ENCODE measurements at places on chromosomes 3 and 15.

- no peak for DNase-seq
Measured at GRCh38 chr3:194257151-194257621, 93.9 kb downstream of the CPN2 start.

GRCh38 chr3:42855547-42856380, 19.9 kb downstream of the CYP8B1 start:
- no peak for DNase-seq

DNA sequence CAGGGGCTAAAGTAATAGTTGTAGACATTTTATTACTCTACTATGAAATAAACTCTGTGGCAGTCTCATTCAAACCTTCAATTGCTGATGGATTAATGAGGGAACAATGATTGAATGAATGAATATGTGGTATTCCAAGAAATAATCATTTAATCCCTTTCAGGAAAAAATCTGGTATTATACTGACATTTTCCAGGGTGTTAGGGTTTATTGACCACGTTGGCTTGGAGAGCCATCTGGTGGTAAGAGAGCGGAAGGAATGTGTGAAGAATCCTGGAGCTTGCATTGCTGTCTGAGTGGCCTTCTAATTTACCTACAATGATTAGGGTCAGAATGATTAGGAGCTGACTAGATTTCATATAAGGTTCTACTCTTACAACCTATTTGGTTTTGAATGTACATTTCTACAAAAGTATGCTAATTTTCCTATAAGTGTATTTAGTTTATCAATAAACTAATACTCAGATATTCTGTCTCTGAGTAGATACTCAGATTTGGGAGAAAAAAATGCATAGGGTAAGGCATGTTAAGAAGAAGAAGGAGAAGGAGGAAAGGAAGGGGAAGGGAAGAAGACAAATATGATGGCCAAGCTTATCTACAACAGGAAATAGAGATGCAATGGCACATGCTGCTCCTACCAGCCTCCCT, 249.9 kb downstream of the ROBO1 start:
- peak; percentile 16 for DNase-seq

DNA sequence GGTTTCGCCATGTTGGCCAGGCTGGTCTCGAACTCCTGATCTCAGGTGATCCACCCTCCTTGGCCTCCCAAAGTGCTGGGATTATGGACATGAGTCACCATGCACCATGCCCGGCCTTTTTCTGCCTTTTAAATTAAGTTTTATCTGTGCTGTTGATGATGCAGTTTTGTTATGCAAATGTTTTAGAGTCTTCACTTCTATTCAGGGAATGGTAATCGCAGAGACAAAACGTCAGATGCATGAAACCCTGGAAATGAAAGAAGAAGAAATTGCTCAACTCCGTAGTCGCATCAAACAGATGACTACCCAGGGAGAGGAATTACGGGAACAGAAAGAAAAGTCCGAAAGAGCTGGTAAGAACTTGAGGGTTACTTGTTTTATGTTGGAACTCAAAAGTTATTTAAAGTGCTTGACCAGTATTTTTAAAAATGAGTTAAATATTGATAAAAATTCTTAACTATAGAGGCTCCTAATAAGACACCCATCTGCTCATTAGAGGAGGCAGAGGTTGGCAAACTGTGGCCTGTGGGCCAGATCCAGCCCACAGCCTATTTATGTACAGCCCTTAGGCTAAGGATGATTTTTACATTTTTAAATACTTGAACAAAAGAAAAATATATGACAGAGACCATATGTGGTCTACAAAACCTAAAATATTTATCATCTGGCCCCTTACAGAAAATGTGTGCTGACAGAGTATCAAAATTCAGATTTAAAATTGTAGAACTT, 127.8 kb upstream of the LRRFIP2 start:
- DNase-seq: no peak

- DNase-seq: no peak
Measured at GRCh38 chr3:160365869-160366522, 33.0 kb downstream of the IFT80 start.

DNA sequence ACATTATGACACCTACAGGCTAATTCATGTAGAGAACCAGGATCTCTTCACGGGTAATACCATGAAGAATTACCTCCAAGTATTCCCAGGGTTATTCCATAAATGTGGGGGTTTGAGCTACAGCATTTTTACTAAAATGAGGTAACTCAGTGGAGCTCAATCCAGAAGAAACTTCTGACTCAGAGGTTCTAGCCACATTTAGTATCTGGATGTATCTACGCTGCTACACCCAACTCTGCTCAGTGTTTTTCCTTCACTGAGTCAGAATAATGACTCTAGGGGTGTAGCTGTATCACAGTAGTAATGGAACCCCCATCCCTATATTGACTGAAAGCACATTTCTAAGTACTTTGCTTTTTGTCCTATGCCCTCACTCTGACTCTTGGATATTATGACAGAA, 52.4 kb downstream of the COPS2 start:
- DNase-seq: no peak

DNA sequence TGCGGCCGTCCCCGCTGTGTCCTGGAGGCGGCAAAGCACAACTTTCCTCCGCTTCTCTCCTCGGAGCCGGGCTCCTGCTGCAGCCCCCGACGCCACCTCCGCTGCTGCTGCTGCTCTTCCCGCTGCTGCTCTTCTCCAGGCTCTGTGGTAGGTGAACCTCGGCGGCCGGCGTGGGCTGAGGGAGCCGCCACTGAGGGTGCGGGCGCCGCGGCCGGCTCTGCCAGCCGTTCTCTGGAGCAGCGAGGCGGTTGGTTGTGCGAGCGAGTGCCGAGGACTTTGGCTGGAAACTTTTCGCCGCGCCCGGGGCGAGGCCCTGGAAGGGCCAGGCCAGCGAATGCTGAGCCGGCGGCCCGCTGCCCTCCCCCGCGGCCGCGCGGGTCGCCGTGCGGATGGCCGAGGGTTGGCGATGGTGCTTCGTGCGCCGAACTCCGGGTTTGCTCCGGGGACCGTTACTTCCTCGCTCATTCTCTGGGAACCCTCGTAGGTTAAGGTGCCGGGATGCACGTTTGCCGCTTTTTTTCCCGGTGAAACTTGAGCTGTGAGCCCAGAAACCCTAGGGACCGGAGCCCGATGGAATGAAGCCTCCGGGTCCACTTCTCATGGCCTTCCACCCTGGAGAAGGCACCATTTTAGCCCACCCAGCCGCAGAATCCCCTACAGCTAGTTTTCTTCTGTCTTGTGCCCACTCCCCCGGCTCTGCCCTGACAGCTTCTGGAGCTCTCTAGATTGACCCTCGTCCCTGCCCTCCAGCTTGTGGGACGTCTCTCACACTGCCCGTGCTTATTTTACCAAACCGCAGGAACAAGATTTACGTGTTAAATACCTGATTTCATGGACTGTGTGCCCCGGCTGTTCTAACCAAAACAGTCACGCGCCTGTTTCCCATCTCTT, 660 bp downstream of the NECTIN3 start:
- DNase-seq: peak; percentile 86

DNA sequence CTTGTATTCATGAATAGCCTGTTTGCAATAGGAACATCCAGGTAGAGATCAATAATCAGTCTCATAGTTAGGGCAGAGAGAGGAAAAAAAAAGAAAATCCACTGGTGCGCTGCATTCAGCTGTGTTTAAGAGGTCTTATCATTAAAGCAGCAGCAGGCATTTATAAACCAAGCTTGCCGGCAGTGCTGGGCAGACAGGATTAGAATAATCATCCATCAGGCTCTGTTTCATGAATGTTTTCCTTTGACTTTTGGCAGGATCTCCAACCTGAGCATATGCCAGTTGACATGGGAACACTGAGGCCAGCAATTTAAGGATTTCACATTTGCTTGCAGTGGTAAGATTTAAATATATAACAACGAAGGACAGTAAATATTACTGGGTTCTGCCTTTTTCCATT, 305.2 kb upstream of the SEMA6D start:
- DNase-seq: no peak

DNA sequence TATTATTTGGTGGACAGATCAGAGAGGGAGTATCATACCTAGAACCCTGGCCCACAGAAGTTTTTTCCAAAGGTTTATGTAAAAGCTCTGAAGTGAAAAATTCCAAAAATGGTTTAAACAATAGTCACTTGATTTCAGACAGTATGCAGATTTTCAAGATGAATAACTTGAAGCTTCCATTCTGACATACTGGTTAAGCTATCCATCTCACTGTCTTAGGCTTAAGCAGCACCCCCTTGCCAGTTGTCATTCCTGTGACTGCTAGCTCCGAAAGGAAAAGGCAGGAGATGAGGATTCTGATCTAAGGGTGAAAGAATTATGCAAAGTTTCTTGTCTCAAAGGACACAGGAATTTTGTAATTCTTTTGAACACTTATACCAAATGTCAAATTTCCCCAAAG, 337.5 kb upstream of the THBS1 start:
- DNase-seq: no peak

DNA sequence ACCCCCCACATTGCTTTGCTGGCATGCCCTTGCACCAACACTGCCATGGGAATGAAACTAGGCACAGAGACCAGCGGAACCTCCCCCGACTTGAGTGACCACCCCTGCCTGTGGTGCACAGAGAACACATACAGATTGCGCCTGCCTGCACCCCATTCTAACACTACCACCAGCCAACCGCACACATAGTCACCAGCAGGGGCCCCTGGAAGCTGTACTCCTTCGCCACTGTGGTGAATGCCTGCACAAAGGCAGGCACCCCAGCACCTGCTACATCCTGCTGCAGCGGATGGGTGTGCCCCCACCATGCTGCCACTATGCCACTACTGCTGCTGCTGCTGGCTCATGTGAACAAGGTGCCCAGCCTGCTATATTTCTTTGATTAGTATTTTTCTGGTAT, 27.4 kb upstream of the DNAAF4 start:
- no peak for DNase-seq

DNA sequence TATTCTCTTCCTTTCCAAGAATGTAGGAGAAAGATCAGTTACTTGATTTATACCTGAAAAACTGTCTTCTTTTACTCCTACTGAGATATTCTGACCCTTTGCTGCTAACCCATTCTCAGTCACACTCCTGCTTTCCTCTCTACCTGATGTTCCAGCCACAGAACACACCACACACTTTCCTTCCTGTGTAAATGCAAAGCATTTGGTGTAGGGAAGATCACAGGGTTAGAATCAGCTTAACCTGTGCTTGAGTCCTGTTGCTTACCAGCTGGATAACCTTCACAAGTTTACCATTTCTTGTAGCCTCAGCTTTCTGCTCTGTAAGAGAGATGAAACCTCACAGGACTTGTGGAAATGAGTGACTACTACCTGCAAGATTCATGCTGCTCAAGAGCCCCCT, 489.8 kb upstream of the GOLIM4 start:
- DNase-seq: no peak

- peak; percentile 45 for DNase-seq
Measured at GRCh38 chr3:17179381-17180205, 294.8 kb downstream of the PLCL2 start.

DNA sequence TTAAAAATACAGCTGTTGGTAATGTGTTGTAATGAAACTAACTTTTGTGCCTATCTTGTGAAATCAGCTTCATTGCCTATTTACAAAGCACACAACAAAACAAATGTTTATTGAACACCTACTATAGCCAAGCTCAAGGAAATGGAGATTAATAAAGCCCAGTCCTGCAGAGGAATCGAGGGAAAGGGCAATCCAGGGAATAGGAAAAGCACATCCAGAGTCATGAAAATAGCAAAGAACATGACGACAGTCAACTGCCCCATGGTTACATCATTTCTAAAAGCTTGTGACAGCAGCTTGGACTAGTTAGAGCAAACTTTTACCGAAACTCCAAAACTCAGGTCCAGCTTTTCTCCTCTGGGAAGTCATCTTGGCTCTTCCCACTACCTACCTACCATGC, 157.3 kb downstream of the LIPC start:
- DNase-seq: no peak

GRCh38 chr15:96029172-96029571, 301.3 kb upstream of the NR2F2 start:
- no peak for DNase-seq

DNA sequence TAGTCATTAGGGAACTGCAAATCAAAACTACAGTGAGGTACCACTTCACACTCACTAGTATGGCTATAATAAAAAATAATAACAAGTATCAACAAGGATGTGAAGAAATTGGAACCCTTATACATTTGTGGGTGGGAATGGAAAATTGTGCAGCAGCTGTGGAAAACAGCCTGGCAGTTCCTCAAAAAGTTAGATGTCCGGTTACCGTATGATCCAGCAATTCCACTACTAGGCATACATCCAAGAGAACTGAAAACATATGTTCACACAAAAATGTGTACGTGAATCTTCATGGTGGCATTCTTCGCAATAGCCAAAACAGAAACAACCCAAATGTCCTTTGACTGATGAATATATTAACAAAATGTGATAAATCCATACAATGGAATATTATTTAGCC, 187.9 kb upstream of the LYSMD4 start:
- no peak for DNase-seq

GRCh38 chr15:32029862-32030781, at the start of gene CHRNA7:
Gene CHRNA7 (plus strand): TSS chr15:32030515. CDS start chr15:32030595, 80 bp downstream.
- DNase-seq: peak; percentile 89

GRCh38 chr15:60195611-60196010, 191.5 kb downstream of the FOXB1 start:
- no peak for DNase-seq

DNA sequence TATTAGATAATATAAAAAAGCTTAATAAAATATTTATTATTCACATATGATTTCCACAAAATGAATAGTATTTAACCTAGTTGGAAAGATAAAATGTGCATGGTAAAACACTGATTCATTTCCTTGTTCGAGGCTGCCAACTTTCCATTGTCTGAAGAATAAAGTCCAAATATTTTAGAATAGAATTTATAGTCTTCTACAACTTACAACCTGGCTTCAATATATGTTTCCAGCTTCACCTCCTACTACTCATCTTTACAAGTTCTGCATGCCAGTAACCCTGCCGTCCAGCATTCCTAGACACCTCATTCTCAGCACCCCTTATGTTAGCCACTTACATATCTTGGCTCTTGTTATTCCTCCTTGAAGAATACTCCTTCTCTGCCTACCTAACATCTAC, 244.5 kb downstream of the FGF12 start:
- no peak for DNase-seq

DNA sequence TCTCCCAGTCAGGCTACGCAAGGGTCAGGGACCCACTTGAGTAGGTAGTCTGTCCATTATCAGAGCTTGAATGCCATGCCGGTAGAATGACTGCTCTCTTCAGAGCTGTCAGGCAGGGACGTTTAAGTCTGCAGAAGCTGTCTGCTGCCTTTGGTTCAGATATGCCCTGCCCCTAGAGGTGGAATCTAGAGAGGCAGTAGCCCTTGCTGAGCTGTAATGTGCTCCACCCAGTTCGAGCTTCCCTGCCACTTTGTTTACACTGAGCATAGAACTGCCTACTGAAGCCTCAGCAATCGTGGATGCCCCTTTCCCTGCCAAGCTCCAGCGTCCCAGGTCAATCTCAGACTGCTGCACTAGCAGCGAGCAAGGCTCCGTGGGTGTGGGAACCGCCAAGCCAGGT, 57.5 kb upstream of the SETMAR start:
- DNase-seq: no peak

Data from retina (tissue), 1 donor.